ENCODE measurements at places on chromosomes 13 and 19.

DNA sequence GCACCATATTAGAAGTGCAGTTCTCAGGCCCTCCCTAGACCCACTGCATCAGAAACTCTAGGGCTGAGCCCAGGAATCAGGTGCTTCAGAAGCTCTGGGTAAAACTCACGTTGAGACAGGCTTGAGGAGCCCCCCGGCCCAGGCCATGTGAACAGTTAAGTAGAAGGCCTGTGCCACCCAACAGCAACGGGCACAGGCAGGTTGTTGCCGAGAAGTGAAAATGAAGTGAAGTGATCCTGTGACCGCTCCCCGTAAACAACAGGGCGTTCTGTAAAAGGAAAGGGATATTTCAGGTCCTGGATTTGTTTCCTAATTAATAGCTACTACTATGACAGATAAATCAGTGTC is 128.8 kb downstream of the ATP11A start:
- DNase-seq = no peak

- DNase-seq = no peak
Observed at GRCh38 chr13:47211106-47211505, 314.3 kb upstream of the HTR2A start.

DNA sequence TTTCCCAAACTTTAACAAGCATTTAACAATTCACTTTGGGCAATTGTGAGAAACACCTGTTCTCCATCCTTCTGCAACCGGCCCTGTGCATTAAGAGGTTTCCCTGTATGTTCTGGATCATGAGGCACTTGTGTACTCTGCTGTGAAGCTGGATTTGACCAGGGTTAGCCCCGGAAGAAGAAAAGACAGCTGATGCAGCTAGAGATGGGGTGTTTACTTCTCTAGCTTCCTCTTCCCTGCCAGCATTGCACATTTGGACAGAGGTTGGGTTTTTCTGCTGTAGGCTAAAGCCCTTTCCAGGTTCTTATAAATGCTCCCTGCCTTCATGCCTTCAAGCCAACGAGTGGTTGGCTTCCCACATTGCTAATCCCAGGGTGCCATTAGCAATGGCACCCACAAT is 20.9 kb downstream of the MBD3L2B start:
- DNase-seq = no peak

GRCh38 chr13:101429733-101430132 is 13.4 kb upstream of the NALCN start:
- no peak for DNase-seq

- DNase-seq = no peak
Observed at GRCh38 chr13:30033681-30034457, 183.5 kb upstream of the UBL3 start.

- DNase-seq = no peak
Observed at GRCh38 chr13:23969647-23970046, 72.3 kb upstream of the C1QTNF9B start.

DNA sequence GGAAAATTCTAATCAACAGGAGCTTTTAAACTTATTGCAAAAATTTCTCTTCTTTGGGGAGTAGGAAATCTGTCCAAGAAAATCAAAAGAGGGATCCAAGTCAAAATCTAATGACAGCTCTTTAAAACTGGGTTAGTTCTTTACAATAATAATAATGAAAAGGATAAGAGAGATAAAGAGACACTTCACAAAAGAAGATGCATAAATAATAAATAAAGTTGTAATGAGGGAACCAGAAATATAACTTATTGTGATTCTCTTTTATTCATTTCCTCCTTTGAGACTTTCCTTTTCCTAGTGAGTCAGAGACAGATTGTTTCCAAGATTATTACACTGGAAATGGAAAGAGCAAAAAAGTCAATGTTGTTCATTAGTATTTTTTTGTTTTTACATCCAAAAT is 1029.3 kb downstream of the PCDH17 start:
- no peak for DNase-seq

- no peak for DNase-seq
Observed at GRCh38 chr19:28715157-28715556, 497.8 kb downstream of the UQCRFS1 start.

- DNase-seq = no peak
Observed at GRCh38 chr13:31675440-31675953, 63.8 kb upstream of the RXFP2 start.

DNA sequence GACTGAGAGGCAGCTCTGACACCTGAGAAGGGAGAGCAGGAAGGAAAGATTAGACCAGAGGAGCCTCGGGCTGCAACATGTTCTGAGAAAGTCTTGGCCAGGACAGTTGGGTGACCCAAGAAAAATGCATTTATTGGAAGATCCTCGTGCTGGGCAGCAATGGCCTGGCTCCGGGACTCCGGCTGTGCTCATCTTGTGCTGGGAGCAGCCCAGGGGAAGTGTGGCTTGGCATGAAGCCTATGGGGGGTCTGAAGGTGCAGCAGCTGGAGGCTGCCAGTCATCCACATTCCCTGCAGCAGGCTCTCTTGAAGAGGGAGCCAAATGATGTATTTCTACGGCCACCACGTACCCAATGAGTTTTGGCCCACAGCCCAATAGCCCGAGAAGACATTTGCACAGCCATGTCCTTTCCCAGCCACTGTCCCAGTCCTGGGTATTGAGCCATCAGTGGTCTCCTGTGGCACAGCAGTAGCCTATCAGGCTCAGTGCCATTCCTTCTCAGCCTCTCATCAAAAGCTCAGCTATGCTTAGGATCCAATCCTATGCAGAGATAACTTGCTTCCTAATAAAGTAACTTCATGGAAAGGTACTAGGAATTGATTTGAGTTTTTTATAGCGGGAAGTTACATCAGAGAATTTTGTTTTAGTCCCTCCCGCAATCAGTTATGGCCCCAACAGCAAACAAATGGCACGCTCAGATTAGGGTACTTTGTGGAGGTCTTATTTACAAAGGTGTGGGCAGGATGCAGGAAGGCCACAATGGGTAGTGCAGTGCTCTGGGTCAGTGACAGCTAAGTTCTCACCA is 76.0 kb upstream of the MEDAG start:
- DNase-seq = no peak

DNA sequence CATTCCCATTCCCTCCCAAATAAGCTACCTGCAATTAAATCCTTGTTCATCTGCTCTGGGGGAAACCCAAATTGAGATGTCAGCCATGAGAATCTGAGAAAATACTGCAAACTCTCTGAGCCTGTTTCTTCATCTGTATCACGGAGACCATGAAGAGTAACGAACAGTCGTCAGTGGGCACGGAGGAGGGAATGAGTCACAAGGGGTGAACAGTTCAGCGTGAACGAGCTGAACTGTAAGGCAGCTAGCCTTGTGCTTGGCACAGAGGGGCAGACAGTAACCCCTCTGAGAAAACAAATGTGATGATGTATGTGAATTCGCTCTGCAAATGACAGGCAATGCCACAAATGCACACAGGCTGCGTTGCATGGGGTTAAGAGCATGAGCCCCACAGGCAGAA is 288.7 kb downstream of the FOXO1 start:
- no peak for DNase-seq

GRCh38 chr19:10692673-10693264 is 8.5 kb upstream of the QTRT1 start:
- DNase-seq = no peak

DNA sequence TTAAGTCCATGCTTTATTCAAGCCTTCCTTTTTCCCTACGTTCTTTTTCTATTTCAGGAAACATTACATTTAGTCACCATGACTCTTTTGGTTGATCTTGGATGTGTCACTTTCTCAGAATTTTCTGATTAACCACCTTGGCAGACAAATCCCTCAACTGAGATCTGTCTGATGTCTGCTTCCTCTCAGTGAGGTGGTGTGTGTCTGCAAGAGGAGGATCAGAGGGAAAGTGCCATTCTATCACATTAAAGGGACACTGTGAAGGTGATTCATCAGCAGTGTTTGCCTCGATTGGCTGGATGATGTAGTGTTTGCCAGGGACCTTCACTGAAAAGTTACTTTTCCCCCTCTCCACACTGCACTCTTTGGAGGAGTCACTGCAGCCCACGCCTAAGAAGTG is 3.0 kb upstream of the CCNP start:
- no peak for DNase-seq

GRCh38 chr13:30156826-30157615 is 150.3 kb downstream of the KATNAL1 start:
- DNase-seq = no peak

DNA sequence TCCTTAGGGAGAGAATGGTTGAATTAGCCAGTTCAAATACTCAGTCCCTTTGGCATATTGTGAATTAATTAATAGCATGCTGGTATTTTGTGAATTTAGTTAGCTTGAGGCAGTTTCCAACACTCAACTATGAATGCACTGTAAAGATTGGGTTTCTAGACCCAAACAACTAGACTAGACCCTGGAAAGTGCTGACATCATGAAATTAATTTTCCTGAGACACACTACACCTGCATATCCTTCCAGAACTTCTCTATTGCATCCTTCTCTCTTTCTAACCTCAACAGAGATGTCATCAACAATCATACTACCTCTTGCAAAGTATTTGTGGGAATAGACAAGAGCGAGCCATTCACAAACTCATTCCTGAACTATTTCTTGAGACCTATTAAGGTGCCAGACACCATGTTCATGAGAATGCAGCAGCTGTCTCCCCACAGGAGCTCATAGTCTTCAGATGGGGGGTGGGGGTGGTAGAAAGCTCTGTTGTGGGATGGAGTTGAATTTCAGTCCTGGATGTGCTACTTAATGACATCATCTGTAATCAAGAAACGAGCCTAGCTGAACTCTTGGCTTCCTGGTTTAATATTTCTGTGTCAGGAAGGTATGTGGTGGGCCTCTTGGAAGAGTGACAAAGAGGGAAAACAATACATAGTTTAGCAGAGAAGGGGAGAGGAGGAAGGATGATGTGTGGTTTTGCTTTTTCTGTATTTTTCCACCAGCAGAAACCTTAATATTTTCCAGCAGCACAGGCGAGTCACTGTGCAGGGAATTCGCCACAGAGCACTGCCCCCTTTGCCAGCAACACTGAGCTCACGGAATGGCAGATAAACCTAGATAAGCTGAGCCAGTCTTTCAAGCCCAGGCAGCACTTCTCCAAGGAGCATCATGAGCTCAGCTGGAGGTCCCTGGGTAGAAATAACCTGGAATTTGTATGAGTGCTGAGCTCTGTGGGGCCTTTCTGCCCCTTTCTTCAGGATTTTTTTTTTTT is 53.1 kb upstream of the CYSLTR2 start:
- no peak for DNase-seq

DNA sequence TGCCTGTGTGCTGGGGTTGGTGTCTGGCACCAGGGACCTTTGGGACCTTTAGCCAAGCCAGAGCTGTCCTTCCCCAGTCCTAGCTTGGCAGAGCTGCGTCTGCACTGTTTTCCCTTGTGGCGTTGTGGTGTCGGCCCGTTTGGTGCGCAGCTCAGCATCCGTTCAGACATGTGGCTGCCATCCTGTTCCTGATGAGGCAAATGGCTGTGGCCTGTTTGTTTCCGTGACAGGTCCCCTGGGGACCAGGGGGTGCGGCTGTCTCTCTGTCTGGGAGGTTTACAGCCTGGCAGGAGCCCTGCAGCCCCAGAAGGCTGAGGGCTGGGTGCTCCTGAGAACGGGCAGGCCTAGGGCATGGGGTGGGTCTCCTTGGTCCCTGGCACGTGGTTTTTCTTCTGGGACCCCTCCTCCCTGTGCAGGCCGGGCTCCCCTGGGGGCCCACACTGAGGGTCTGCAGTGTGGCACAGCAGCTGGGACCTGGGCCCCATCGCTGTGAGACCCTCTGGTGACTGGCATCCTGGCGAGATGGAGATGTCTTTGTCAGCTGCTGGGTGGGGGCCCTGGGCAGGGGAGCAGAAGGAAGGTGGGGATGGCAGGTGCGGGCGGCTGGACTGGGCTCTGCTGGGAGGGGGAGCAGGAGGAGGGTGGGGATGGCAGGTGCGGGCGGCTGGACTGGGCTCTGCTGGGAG is 4.0 kb downstream of the SPPL2B start:
- no peak for DNase-seq

Data from activated CD4-positive, CD25-positive, alpha-beta regulatory T cell treated with anti-CD3 and anti-CD28 coated beads, Interleukin-2, amount 50 U/mL, for 72 hours (primary cell).